ENCODE measurements at places on chromosomes 2 and 18.

- no peak for DNase-seq
Observed at GRCh38 chr2:169107645-169108044, 38.3 kb downstream of the DHRS9 start.

- DNase-seq, result no peak
Observed at GRCh38 chr2:230878599-230879188, 14.0 kb downstream of the ITM2C start.

GRCh38 chr2:155363349-155363888 is 664.9 kb downstream of the KCNJ3 start:
- no peak for DNase-seq

DNA sequence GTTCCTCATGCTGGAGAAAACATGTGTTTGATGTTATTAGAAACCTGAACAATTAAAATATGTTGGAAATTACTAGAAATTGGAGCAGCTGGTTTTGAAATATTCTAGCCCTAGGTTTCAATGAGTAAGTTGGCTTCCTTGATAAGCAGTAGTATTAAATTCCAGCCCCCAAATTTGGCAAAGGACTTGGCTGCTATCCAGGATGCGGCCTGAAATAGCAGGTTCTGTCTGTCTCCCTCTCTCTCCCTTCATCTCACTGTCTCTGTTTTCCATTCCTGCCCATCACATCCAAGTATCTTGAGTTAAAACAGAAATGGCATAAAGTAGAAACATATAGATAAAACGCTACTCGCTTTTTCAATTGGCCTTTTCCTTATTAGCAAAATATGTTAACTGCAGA is 20.9 kb upstream of the GPR45 start:
- DNase-seq, result no peak

DNA sequence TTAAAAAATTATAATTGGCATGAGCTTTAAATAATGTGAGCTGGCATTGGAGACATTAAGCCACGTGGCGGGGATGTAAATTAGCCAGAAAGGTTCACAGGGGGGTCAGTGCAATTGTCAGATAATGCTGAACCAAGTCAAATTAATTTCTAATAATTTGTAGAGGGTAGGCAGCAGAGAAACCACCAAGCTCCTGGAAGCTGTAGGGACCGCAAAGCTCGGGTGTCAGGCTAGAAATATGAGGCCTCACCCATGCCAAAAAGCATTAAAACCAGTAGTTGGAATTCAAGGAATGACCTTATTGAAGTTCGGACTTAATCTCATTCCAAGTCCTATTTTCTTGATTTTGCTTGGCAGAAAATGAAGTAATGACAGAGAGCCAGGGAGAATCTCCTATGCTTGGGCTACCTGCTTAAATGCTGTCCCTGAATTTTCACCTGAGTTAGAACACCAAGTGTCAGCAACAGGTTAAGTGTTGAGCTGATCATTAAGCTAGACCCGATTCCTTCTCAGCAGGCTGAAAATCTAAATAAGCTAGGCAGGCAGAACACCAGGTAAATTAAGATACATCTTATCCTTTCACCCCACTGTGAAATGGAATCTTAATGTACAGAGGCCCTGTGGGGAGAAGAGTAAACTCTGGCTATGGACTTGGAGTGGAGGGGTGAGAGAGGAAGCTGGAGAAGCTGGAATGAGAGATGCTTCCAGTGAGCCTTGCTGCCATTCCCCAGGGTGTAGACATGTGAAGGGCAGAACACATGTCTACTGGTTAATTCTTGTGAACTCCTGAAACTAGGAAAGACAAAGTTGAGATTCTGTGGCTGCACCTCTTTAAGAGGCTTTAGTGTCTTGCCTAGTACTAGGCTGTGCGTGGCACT is 520.0 kb downstream of the SLC4A3 start:
- DNase-seq, result no peak

GRCh38 chr2:26982102-26982742 is 11.8 kb downstream of the MAPRE3 start:
- no peak for DNase-seq
